ENCODE measurements at places on chromosomes 13 and 19. TPM values are rescaled to one million over a fixed set of nuclear protein-coding genes. Genes with fewer than 3 reads are reported as not detected.

Gene KMT2B
- 7.6 TPM for total RNA-seq

Gene C19orf67
- total RNA-seq: not detected

Gene SYNGR4
- not detected for total RNA-seq

Gene TEX26
- total RNA-seq: not detected
